ENCODE measurements at places on chromosomes 6 and 20. TPM values are rescaled to one million over a fixed set of nuclear protein-coding genes. Genes with fewer than 3 reads are reported as not detected.

GRCh38 chr6:26743941-26744699 lies 84.6 kb upstream of the ZNF322 start:
- no peak for DNase-seq
- peaks cover 11% of the 10 kb centered on the region for H3K27me3 ChIP-seq
- H3K4me3 ChIP-seq = no peak overlapping the region
- no peaks in the 10 kb centered on the region for H3K4me1 ChIP-seq
- H3K27ac ChIP-seq = no peak overlapping the region

DNA sequence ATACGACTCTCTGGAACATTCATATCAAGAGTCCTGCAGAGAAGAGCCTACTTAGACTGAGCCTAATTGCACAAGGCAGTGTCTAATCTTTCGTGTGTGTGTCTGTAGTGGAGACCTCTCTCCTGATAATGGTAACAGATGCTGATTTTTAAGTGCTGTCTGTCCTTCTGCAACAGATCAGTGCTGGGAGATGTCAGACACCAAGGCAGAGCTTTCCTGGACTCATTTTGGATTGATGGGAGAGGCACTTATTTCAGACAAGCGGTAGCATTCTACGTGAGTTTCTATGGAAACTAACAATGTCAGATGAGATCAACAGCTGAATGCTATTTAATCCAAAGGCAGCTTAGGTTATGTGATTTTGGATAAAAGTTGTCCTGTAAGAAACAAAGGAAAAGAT lies 167.6 kb downstream of the PLCB4 start:
- no peak overlapping the region for H3K4me3 ChIP-seq
- no peaks in the 10 kb centered on the region for H3K36me3 ChIP-seq
- H3K27ac ChIP-seq = no peak overlapping the region
- no peak for DNase-seq
- peaks cover 8% of the 10 kb centered on the region for H3K4me1 ChIP-seq

DNA sequence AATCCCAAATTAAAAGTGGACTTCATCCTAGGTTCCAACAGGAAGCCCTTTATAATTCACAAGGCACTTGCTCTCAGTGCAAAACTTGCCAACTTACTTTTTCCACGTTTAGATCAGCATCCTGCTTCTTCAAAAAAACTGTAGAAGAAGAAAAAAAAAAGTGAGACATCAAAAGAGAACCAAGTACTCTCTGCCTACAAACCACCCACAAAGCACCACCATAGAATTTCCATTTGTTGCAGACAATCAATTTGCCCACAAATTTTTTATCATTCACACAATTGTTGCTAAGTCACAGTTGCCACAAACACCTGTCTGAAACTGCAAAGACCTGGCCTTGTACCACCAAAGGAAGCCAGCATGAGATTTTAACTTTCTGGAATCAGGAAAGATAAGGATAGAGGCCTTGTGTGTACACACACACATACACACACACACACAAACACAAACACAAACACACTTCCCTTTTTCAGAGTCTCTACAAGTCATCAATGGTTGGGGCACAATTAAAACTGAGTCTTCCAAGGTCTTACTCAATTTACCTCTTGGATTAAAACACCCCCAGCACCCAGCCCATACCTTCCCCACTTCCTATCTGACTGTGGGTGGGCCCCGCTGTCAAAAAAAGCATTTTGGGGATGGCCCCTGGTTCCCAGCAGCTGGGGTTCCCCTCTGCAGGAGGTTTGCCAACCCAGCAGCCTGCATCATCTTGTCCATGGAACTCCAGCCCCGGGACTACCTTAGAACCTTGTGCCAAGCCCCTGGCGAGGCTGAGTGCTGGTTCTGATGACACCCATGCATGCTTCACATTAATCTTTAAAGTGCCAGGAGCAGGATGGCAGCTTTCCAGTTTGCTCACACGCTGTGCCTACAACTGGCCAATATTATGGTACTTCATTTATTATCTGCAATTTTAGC lies 26.5 kb downstream of the FYN start:
- H3K27ac ChIP-seq = no peak overlapping the region
- no peaks in the 10 kb centered on the region for H3K27me3 ChIP-seq
- H3K36me3 ChIP-seq = no peaks in the 10 kb centered on the region
- no peak overlapping the region for H3K4me3 ChIP-seq

DNA sequence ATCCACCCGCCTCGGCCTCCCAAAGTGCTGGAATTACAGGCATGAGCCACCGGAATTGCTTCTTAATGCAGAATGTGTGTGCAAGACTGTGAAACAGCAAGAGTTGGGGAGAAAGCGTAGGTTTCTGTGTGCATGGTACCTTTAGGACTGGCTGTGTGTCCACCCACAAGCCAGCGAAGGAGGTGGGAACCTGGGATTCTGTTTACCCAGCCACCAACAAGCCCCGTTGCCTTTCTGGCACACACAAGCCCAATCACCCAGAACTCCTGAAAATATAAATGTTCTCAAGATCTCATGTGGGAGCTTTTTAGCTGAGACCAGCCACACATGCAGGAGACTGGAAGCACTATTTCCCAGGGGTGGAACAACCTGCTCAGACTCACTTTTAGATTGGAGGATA lies 4.9 kb upstream of the RNF24 start:
- no peak overlapping the region for H3K4me3 ChIP-seq
- no peak overlapping the region for H3K27ac ChIP-seq
- DNase-seq = peak; percentile 46
- H3K27me3 ChIP-seq = no peaks in the 10 kb centered on the region
- H3K4me1 ChIP-seq = peaks cover 14% of the 10 kb centered on the region
- H3K36me3 ChIP-seq = no peaks in the 10 kb centered on the region

DNA sequence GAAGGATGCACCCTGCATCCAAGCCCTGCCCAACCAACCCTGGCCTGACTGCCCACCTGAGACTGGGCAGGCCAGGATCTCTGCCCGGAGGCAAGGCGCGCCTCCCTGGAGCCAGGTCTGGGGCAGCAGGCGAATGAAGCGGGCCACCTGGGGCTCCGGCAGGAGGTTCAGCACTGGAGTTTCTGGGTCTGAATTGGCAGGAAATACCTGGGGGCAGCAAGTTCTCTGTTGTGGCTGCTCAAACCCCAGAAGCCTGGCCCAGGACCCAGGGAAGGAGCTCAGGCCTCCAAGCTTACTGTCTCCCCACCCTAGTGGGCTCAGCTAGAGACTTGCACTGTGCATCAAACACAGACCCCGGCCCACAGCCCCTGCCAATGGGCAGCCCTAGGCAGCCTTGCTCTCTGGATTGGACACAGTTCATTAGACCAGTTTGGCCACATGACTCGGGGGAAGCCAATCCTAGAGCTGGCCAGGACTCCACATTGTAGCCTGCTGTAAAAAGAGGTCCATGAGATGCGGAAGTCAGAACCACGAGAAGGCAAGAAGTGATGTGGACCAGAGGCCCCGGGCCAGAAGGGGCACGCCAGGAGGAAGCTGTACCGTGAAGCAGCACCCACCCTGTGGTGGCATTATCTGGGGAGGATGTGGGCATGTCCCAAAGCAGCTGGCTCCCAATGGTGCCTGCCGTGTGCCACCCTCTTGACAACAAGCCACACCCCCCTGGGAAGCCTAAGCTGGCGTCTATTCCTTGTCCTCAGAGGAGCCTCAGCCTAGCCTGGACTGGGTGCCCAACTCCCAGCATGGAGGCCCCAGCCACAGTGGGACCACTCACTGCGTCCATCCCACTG lies 3.1 kb downstream of the CPXM1 start:
- H3K4me1 ChIP-seq = peaks cover 11% of the 10 kb centered on the region
- H3K27me3 ChIP-seq = no peaks in the 10 kb centered on the region
- no peak overlapping the region for H3K4me3 ChIP-seq
- no peak for DNase-seq
- H3K36me3 ChIP-seq = no peaks in the 10 kb centered on the region
- H3K27ac ChIP-seq = no peak overlapping the region

- H3K27ac ChIP-seq = no peak overlapping the region
- H3K27me3 ChIP-seq = no peaks in the 10 kb centered on the region
- H3K4me1 ChIP-seq = no peaks in the 10 kb centered on the region
- no peaks in the 10 kb centered on the region for H3K36me3 ChIP-seq
These were observed 95.8 kb downstream of the DHX35 start for GRCh38 chr20:39057911-39058310.

DNA sequence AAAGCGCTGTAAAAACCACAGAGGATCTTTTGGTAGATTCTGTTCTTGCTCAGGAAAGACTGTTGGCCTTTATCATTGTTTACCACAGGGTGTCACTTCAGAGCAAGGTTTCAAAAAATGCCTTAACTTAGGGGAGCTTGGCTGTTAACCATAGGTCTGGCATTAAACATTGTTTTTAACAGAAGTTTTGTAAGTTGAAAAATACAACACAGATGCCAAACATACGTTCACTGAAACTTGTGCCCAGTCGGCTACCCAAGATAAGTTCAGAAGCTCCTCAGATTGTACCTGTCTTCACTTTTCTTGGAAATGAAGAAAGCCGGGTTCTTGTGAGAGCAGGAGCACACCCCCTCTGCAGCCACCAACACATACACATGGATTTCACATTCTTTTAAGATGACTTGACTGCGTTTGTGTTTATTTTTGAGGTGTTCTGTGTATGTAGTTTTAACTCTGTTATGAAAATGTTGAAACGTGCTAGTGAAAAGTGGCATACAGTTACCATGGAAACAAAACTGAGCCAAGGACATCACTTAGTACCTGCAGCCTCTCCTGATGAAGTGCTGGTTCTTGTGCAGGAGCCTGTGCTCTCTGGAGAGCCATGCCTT lies 64.9 kb downstream of the SYCP2L start:
- H3K4me3 ChIP-seq = no peak overlapping the region
- no peak overlapping the region for H3K27ac ChIP-seq
- H3K27me3 ChIP-seq = no peaks in the 10 kb centered on the region
- no peaks in the 10 kb centered on the region for H3K4me1 ChIP-seq

- no peak overlapping the region for H3K27ac ChIP-seq
- no peak for DNase-seq
- no peak overlapping the region for H3K4me3 ChIP-seq
- no peaks in the 10 kb centered on the region for H3K36me3 ChIP-seq
These were observed 56.5 kb upstream of the DACT2 start for GRCh38 chr6:168376120-168376519.

DNA sequence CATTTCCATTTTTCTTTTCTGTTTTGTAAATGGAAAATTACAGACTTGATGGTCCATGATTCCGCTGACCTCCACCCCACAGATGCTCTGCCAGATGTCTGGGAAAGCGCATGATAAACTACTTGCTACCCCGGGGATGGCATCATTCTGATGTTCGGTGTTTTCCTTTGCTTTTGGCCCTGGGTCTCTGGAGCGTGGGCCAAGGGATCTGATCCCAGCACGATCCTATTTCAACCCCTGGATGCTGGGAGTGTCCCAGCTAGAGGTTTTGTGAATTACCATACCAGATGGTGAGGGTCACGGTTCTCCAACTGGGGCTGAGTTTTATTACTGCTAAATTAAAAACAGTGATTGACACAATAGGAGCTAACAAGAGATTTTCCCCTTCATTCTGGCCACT lies 25.2 kb upstream of the MYLIP start:
- H3K4me3 ChIP-seq = no peak overlapping the region
- no peaks in the 10 kb centered on the region for H3K27me3 ChIP-seq
- no peaks in the 10 kb centered on the region for H3K36me3 ChIP-seq
- DNase-seq = no peak
- H3K27ac ChIP-seq = no peak overlapping the region

DNA sequence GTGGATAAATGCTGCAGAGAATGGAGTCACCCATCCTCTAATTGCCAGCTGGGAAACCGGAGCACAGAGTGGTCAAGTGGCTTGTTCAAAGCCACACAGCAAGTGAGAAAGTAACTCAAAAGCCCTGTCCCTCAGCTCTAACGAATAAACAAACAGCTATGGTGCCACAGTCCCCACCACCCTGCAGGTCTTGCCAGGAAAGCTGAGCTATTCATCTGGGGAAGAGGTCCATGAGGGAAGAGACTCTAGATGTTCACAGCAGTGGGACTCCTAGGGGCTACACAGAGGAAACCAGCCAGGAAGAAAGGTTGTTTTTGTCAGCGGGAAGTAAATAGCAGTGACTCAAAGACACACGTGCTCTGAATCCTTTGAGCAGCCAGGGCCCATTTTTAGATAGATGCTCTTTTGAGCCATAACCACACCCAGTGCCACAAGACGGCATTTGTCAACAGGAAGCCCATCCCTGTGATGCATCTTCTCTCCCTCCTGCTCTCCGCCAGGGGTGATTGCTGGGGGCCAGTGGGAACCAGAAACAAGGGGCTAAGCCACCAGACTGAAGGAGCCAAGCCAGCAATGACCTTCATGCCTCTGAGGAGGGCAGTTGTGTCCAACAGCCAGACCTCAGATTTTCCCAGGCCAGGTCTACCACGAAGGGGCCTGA lies 32.4 kb upstream of the TCP11 start:
- H3K27me3 ChIP-seq = no peaks in the 10 kb centered on the region
- H3K36me3 ChIP-seq = no peaks in the 10 kb centered on the region
- H3K27ac ChIP-seq = no peak overlapping the region
- DNase-seq = no peak
- H3K4me3 ChIP-seq = no peak overlapping the region
- peaks cover 19% of the 10 kb centered on the region for H3K4me1 ChIP-seq

- no peaks in the 10 kb centered on the region for H3K4me1 ChIP-seq
- peaks cover 9% of the 10 kb centered on the region for H3K36me3 ChIP-seq
- H3K27me3 ChIP-seq = no peaks in the 10 kb centered on the region
- no peak for DNase-seq
- no peak overlapping the region for H3K27ac ChIP-seq
These were observed 42.4 kb downstream of the SNX14 start for GRCh38 chr6:85551264-85551663.

- H3K4me3 ChIP-seq = no peak overlapping the region
- no peaks in the 10 kb centered on the region for H3K36me3 ChIP-seq
- no peak overlapping the region for H3K27ac ChIP-seq
These were observed 195.2 kb downstream of the LY86 start for GRCh38 chr6:6783721-6784120.

GRCh38 chr6:167647306-167647705 lies 179.4 kb upstream of the AFDN start:
- DNase-seq = no peak
- H3K27me3 ChIP-seq = no peaks in the 10 kb centered on the region
- H3K36me3 ChIP-seq = no peaks in the 10 kb centered on the region
- H3K4me3 ChIP-seq = no peak overlapping the region
- no peaks in the 10 kb centered on the region for H3K4me1 ChIP-seq

TMEM170B gene
- 12.7 TPM for total RNA-seq

SEMG1 gene
- not detected for total RNA-seq

NMBR gene
- not detected for total RNA-seq

TAP2 gene
- 6.9 TPM for total RNA-seq

AKIRIN2 gene
- total RNA-seq = 22.4 TPM

WFDC11 gene
- total RNA-seq = not detected

TSBP1 gene
- total RNA-seq = not detected

HLA-DPA1 gene
- total RNA-seq = 56.8 TPM

POU3F2 gene
- not detected for total RNA-seq
